ENCODE measurements at places on chromosomes 3 and 15. TPM values are rescaled to one million over a fixed set of nuclear protein-coding genes. Genes with fewer than 3 reads are reported as not detected.

Gene C2CD4A
- 0.05 TPM for total RNA-seq

DNA sequence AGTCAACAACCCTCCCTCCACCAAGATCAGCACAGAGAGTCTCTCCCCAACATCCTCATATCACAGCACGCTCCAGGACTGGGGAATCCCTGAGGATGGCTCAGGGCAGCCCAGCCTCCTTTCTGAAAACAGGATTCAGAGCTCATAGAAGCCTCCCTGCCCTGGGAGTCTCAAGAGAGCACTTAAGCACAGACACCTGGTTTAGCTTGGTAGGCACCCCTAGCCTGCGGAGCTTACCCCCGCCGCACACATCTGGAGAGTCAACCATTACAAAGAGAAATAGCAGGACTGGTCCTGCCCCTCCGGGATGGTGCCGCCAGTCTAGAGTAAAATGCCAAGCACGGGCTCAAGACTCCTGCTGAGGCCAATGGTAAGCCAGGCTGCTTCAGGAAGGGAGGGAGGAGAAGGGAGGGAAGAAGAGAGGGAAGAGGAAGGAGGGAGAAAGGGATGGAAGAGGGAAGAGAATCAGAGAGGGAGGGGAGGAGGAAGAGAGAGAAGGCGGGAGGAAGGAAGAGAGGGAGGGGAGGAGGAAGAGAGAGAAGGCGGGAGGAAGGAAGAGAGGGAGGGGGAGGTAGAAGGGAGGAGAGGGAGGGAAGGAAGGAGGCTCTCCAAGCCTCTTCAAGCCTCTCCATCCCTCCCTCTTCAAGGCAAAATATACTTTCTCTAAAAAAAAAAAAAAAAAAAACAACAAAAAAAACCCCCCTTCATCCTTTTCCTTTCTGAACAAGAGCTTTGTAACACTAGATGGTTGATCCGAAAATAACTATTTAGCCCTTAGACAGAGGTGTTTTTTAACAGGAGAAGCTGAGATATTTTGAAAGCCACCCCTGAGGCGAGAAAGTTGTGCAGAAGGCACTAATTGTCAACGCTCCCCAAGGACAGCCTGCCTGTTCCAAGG, 278.6 kb upstream of the TLE3 start:
- DNase-seq = no peak

- no peak for DNase-seq
These were observed 69.5 kb upstream of the KCNAB1 start for GRCh38 chr3:156050918-156051317.

Gene STOML1
- 19.9 TPM for total RNA-seq

- DNase-seq = no peak
These were observed 39.6 kb downstream of the MLH1 start for GRCh38 chr3:37032961-37033360.

DNA sequence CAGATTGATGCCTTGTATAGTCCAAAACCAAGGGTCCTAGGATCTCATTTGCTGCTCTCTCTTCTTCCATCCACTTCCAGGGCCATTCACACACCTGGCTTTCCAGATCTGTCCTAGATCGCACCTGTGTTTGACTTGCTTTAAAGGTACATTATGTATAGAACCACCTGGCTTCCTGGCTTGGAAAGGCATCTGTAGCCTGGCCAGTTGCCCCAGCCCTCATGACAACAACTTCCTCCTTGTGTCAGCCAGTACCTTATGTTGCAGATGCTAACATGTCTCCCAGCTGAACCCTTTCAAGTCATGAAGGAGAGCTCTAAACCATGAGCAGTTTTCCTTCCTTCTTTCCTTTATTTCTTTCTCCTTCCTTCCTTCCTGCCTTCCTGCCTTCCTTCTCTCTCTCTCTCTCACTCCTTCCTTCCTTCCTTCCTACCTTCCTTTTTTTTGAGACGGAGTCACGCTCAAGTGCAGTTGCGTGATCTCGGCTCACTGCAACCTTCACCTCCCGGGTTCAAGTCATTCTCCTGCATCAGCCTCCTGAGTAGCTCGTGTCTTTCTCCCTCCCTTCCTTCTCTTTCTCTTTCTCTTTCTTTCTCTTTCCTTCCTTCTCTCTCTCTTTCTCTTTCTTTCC, 2.5 kb upstream of the HTR3C start:
- no peak for DNase-seq
